ENCODE measurements at places on chromosomes 5 and 9.

DNA sequence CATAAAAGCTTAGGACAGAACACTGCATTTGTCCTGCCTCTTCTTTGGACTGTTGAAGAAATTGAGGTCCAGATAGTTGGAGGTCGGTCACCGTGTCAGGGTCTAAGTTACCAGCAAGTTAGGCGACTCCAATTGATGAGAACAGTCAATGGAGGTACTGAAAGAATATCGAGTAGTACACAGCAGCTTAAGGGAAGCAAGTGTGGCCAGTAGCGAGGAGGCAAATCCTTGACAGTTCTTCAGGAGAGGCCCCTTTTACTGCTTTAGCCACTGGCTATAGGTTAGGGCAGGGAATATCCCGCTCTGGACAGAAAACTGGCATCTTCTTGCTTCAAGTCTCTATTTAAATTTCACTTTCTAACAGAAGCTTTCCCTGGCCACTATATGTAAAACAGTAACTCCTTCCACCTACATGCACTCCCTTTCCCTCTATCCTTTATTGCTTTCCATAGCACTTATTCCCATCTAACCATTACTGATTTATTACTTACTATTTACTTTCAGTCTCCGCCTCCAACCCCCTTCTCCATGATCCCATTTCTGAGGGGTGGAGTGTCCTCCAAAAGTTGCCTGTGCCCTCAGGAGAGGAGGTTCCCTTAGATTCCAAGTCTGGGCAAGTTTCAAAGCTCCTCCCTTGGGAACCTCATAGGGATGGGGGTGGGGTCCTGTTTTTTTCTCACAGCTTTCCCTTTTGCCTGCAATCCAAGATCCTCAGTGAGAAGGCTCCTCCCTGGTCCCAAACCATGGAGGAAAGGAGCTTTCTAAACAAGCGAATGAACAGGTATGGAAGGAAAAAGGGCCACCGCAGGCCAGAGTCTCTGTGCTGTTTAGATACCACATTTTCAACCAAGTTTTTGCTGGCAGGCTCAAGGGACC lies 4.1 kb upstream of the PRDM6 start:
- no peak for DNase-seq

GRCh38 chr9:98520221-98520960 lies 188.3 kb downstream of the GABBR2 start:
- no peak for DNase-seq

- DNase-seq: no peak
These were observed 51.0 kb downstream of the HABP4 start for GRCh38 chr9:96500696-96501632.

- no peak for DNase-seq
These were observed 73.0 kb downstream of the SLC1A3 start for GRCh38 chr5:36679221-36679989.

GRCh38 chr5:117504305-117504704 lies 929.7 kb upstream of the SEMA6A start:
- DNase-seq: no peak

- no peak for DNase-seq
These were observed 17.2 kb upstream of the GCNT1 start for GRCh38 chr9:76441551-76442322.

- no peak for DNase-seq
These were observed 832.7 kb upstream of the ZNF608 start for GRCh38 chr5:125579182-125579581.

DNA sequence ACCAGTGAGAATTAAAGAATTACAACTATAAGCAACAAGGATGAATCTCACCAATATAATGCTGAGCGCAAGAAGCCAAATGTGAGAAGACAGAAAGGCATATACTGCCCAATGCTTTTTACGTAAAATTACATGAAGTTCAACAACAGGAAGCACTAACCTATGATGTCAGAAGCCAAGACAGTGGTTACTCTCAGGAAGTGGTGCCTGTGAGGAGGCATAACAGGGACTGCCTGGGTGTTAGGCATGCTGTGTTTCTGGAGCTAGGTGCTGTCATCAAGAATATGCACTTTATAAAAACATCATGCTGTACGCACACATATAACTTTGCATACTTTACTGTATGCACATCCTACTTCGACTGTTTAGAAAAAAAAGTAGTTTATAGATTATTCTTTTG lies 30.1 kb downstream of the FRMD3 start:
- DNase-seq: no peak

Measured in stimulated activated CD8-positive, alpha-beta memory T cell treated with anti-CD3 and anti-CD28 coated beads, Interleukin-2, amount 100 ng/mL, for 1 hour (primary cell).